ENCODE measurements at places on chromosomes 4 and X. TPM values are rescaled to one million over a fixed set of nuclear protein-coding genes. Genes with fewer than 3 reads are reported as not detected.

The RAPGEF2 gene
- total RNA-seq = 37.7 TPM

The NAP1L2 gene
- total RNA-seq = 3.5 TPM

The DCHS2 gene
- total RNA-seq = 0.10 TPM

The GAGE2A gene
- not detected for total RNA-seq

The USP38 gene
- 18.8 TPM for total RNA-seq

The NLGN4X gene
- total RNA-seq = 0.83 TPM

GRCh38 chr4:119489305-119489704, 139.3 kb downstream of the PDE5A start:
- H3K27ac ChIP-seq = no peak overlapping the region
- no peaks in the 10 kb centered on the region for H3K4me1 ChIP-seq
- no peaks in the 10 kb centered on the region for H3K36me3 ChIP-seq

DNA sequence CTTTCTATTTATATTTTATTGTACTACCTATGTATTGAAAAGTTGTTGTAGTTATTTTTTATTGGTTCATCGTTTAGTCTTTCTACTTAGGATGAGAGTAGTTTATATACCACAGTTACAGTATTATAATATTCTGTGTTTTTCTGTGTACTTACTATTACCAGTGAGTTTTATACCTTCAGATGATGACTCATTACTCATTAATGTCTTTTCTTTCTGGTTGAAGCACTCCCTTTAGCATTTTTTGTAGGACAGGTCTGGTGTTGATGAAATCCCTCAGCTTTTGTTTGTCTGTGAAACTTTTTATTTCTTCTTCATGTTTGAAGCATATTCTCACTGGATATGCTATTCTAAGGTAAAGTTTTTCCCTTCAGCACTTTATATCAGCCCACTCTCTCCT, 7.7 kb downstream of the LUZP4 start:
- H3K36me3 ChIP-seq = no peaks in the 10 kb centered on the region
- no peak overlapping the region for H3K27ac ChIP-seq
- H3K4me1 ChIP-seq = no peaks in the 10 kb centered on the region
- no peaks in the 10 kb centered on the region for H3K27me3 ChIP-seq
- no peak overlapping the region for H3K4me3 ChIP-seq

GRCh38 chr4:132992686-132993085, 156.4 kb upstream of the PCDH10 start:
- H3K4me3 ChIP-seq = no peak overlapping the region
- no peaks in the 10 kb centered on the region for H3K36me3 ChIP-seq
- H3K27me3 ChIP-seq = no peaks in the 10 kb centered on the region

- no peak overlapping the region for H3K4me3 ChIP-seq
- no peaks in the 10 kb centered on the region for H3K36me3 ChIP-seq
- no peaks in the 10 kb centered on the region for H3K27me3 ChIP-seq
- H3K4me1 ChIP-seq = no peaks in the 10 kb centered on the region
These were observed 324.1 kb downstream of the DHX15 start for GRCh38 chr4:24260133-24260715.

DNA sequence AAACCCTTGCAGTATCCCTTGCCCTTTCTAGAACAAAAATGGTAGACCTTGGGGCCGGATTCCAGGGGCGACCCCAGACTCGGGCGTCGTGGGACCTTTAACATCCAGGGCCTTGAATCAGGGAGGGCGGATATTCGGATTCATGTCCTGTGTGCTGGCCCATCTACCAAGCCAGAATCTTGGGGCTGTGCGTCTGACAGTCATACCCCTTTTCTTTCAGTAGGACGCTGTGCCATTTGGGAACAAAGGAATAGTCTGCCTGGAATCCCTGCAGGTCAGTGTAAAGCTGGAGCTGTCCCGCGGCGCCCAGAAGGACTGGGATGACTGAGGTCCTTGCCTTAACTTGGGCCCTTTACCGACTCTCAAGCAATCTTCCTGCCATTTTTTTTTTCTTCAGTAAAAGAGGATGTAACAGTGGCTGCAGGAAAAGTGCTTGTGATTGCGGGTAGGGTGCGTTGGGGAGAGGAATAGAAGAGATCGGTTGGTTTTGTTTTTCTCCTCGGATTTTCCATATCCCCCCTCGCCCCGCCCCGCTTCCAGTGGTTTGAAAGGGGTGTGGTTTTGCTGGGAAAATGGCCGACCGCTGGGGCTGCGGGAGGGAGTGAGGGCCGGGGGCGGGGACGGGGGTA, 518 bp downstream of the ARMCX1 start:
- H3K4me1 ChIP-seq = no peaks in the 10 kb centered on the region
- H3K27me3 ChIP-seq = no peaks in the 10 kb centered on the region
- peak overlapping the region; percentile 80 for H3K4me3 ChIP-seq
- DNase-seq = peak; percentile 62
- H3K27ac ChIP-seq = peak overlapping the region; percentile 79

- no peaks in the 10 kb centered on the region for H3K27me3 ChIP-seq
- DNase-seq = no peak
- no peaks in the 10 kb centered on the region for H3K4me1 ChIP-seq
- H3K36me3 ChIP-seq = no peaks in the 10 kb centered on the region
These were observed 896.4 kb downstream of the TRIML1 start for GRCh38 chr4:189035654-189036053.

GRCh38 chr4:174592256-174592984, 70.1 kb upstream of the HPGD start:
- no peak for DNase-seq
- H3K27ac ChIP-seq = no peak overlapping the region
- no peaks in the 10 kb centered on the region for H3K4me1 ChIP-seq
- H3K4me3 ChIP-seq = no peak overlapping the region
- H3K27me3 ChIP-seq = no peaks in the 10 kb centered on the region

DNA sequence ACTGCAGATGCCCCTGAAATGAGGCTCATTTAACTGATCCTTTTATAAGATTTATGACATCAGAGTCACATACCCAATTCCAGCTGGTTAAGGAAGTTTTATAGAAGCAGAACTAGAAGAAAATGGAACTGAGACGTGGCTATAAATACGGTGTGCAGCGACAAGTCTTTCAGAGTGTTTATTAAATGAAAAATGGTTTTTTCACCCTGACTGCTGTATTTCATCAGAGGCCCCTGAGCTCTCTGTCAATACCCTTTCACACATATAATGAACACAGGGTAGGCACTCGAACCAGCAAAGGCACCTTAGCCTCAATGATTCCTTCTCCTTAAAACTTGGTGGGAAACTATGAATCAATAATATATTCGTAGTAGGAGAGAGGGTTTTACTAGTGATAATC, 380.8 kb upstream of the ANXA10 start:
- H3K4me1 ChIP-seq = no peaks in the 10 kb centered on the region
- no peak overlapping the region for H3K27ac ChIP-seq
- H3K27me3 ChIP-seq = no peaks in the 10 kb centered on the region
- no peak for DNase-seq

DNA sequence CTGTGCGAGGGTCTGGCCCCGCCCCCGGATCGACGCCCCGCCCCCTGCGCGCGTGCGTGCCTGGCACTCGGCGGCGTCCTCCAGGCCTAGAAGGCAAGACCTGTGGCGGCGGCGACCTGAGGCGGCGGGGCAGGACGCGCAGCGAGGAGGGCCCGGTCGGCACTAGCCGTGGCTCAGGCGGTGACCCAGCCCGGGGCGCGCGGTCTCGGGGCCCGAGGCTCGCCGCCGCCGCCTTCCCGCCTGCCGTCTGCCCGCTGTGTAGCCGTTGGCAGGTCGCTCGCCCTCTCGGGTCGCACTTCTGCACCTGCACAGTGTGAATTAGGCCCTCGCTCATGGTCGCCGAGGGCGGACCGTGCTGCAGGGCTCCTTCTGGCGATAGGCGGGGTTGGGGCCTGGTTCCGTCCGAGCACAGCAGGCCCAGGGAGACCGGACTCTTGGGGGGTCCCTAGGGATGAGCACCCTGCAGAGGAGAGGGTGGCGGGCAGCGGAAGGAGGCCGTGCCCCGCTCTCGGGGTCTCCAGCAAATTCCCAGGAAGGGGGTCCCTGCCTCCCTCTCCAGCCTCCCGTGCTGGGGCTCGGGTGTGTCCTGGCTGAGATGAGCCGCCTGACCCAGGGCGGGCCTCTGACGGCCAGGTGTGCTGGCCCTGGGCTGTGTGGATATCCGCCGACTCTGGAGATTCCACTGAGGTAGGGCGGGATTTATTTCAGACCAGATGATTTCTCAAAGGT, 557 bp upstream of the FAM53A start:
- no peaks in the 10 kb centered on the region for H3K36me3 ChIP-seq
- H3K27me3 ChIP-seq = no peaks in the 10 kb centered on the region
- no peak for DNase-seq
- peak overlapping the region; percentile 52 for H3K27ac ChIP-seq

DNA sequence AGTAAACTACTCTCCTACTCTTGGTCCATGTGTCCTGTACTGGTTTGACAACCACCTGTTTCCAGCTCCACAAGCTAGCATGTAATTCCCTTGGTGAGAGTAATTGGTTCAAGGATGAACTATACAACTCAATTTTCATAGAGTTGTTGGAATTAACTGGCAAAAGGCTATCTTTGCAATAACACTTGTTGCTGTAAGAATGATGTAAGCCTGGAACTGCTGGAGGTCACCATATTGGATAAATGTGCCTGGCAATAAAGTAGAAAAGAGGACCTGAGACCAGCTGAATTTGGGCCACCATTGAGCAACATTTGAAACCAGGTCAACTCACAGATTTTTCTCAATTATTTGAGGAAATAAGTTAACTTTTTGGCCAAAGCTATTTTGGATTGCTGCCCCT, 175.5 kb downstream of the CAMK2D start:
- H3K4me1 ChIP-seq = peaks cover 47% of the 10 kb centered on the region
- DNase-seq = no peak
- H3K4me3 ChIP-seq = no peak overlapping the region
- H3K27ac ChIP-seq = peak overlapping the region; percentile 79

GRCh38 chrX:152958524-152959465, 35.1 kb downstream of the PNMA5 start:
- peak; percentile 90 for DNase-seq
- H3K27ac ChIP-seq = peak overlapping the region; percentile 52
- H3K27me3 ChIP-seq = no peaks in the 10 kb centered on the region
- no peaks in the 10 kb centered on the region for H3K36me3 ChIP-seq
- peak overlapping the region; percentile 35 for H3K4me3 ChIP-seq

DNA sequence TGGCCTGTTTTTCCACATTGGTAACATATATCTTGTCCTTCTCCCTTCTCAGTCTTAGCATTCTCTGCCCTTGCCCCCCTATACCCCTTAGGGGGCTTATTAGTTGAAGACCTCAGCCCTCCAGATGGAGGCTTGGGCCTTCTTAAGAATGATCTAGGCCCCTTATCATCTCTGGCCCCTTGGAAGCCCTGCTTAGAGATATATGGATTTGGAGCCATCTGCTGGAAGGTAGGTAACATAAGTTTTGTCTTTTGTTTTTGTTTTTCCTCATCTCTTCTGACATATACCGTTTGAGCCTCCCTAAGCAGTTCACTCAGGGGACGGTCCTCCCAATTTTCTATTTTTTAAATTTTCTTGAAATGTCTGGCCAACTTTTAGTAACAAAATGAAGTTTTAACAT, 48.3 kb upstream of the NAP1L2 start:
- no peak overlapping the region for H3K27ac ChIP-seq
- no peaks in the 10 kb centered on the region for H3K27me3 ChIP-seq
- no peaks in the 10 kb centered on the region for H3K4me1 ChIP-seq
- H3K4me3 ChIP-seq = no peak overlapping the region
- DNase-seq = no peak

- H3K36me3 ChIP-seq = no peaks in the 10 kb centered on the region
- H3K27ac ChIP-seq = no peak overlapping the region
- H3K27me3 ChIP-seq = no peaks in the 10 kb centered on the region
- peaks cover 14% of the 10 kb centered on the region for H3K4me1 ChIP-seq
- DNase-seq = no peak
These were observed 24.4 kb upstream of the BCORL1 start for GRCh38 chrX:129958083-129958465.

- H3K36me3 ChIP-seq = no peaks in the 10 kb centered on the region
- no peak overlapping the region for H3K27ac ChIP-seq
- no peak overlapping the region for H3K4me3 ChIP-seq
- peak; percentile 71 for DNase-seq
- no peaks in the 10 kb centered on the region for H3K27me3 ChIP-seq
These were observed 143.9 kb downstream of the BCOR start for GRCh38 chrX:39953879-39954278.

- no peak for DNase-seq
- no peaks in the 10 kb centered on the region for H3K4me1 ChIP-seq
- H3K36me3 ChIP-seq = peaks cover 33% of the 10 kb centered on the region
- no peaks in the 10 kb centered on the region for H3K27me3 ChIP-seq
- no peak overlapping the region for H3K27ac ChIP-seq
- H3K4me3 ChIP-seq = no peak overlapping the region
These were observed 132.7 kb downstream of the THOC2 start for GRCh38 chrX:123600181-123600580.

GRCh38 chrX:96685210-96686099, 813 bp downstream of the DIAPH2 start:
- no peaks in the 10 kb centered on the region for H3K27me3 ChIP-seq
- peaks cover 7% of the 10 kb centered on the region for H3K4me1 ChIP-seq
- peak; percentile 35 for DNase-seq
- no peaks in the 10 kb centered on the region for H3K36me3 ChIP-seq
- H3K4me3 ChIP-seq = peak overlapping the region; percentile 83

GRCh38 chr4:2930758-2931511, 32.3 kb downstream of the NOP14 start:
- peaks cover 46% of the 10 kb centered on the region for H3K4me1 ChIP-seq
- peaks cover 23% of the 10 kb centered on the region for H3K36me3 ChIP-seq
- no peak for DNase-seq

- H3K36me3 ChIP-seq = no peaks in the 10 kb centered on the region
- no peak overlapping the region for H3K27ac ChIP-seq
- no peak for DNase-seq
- no peak overlapping the region for H3K4me3 ChIP-seq
These were observed 1347.2 kb upstream of the PCDH7 start for GRCh38 chr4:29372971-29373370.

- no peaks in the 10 kb centered on the region for H3K4me1 ChIP-seq
- H3K27ac ChIP-seq = no peak overlapping the region
- H3K27me3 ChIP-seq = no peaks in the 10 kb centered on the region
- no peaks in the 10 kb centered on the region for H3K36me3 ChIP-seq
- H3K4me3 ChIP-seq = no peak overlapping the region
These were observed 82.2 kb downstream of the TENM3 start for GRCh38 chr4:182325397-182325796.

DNA sequence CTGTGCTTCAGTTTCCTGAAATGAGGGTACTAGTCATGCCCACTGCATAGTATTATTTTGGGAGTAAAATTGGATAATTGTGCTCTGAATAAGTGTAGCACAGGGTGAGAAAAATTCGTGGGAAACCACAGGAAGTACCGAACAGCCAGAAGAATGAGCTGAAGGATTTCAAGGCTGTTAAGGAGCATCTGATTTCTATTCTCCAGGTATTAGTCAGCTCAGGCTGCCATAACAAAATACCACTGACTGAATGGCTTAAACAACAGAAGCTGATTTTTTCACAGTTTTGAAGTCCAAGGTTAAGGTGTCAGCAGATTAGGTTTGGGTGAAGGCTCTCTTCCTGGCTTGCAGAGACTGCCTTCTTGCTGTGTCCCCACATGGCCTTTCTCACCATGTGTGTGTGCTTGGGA, 41.9 kb downstream of the WWC2 start:
- peaks cover 44% of the 10 kb centered on the region for H3K4me1 ChIP-seq
- H3K27me3 ChIP-seq = no peaks in the 10 kb centered on the region
- no peak for DNase-seq
- H3K27ac ChIP-seq = no peak overlapping the region

Data from heart left ventricle (tissue), 16 donors.